ENCODE measurements at places on chromosomes 12 and 14.

DNA sequence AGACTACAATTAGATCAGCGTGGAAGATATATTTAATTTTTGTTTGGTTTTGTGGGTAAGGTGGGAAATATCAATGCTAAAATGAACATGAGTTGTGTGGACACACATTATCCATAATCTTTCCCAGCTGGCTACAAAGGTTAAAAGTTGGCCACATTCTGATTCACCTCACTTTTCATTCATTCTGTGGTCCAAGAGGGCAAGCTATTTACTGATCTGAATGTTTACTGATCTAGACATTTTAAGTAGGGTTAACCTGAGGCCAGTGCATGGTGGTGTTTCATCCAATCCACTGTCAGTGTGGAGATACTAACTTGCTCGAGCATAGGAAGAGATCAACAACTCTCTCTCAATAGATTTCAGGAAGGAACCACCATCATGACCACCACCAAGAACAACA, 71.6 kb downstream of the DCAF5 start:
- no peak for DNase-seq

DNA sequence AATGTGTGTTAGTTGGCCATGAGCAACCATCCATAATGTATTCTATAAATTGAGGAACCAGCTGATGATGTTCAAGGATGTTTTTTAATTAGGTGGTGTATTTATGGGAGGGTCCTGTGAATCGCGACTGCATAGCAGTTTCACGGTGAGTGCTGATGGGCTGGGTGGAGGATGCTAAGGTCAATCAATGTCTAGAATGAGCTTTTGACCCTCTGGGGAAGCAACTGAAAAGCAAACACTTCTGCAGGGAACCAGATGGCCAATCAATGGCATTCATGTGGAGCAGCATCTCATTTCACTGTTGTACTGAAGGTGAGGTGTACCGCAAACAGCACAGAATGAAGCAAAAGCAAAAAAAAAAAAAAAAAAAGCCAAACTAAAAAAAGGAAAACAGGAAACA, 676.1 kb upstream of the TMEM132C start:
- no peak for DNase-seq

DNA sequence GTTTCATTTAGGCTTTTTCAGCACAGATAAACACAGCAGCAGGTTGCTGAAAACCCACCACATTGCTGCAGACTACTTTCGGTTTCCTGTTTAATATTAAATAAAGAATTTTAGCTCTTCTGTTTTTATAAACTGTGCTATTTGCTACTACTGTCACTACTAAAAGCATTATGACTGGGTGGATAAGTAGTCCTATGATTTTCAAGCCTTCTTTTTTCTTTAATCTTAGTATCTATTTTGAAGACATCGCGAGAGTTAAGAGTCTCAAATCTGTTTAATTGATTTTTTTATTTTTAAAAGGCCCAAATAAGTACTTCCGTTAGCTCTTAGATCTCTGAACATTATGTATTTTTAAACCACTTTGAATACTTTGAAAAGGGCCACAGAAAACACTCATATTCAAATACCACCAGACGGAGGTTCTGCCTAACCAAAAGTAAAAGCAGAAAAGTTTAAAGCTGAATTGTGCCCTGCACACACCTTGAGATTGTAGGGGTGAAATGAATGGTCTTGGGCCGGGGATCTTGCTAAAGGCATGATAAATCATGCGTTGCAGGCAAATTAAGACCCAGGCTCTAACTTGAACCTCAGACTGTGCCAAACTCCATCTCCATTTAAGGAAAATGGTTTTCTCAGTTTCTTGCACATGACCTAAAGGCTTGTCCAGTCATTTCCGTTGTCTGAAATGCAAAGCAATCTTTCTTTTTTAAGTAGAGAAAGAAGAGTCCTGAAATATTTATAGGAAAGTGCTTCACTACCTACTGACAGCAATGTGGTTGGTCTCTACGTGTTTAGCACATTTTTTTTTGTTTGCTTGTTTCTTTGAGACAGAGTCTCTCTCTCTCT, 13.6 kb upstream of the FOXN3 start:
- DNase-seq: no peak

GRCh38 chr12:82730953-82731459, 44.3 kb downstream of the TMTC2 start:
- no peak for DNase-seq

- no peak for DNase-seq
These were observed at the start of gene ZNF219 for GRCh38 chr14:21098076-21098891. Gene ZNF219 (minus strand): TSS chr14:21098655. CDS start chr14:21093591, 5,064 bp downstream.

DNA sequence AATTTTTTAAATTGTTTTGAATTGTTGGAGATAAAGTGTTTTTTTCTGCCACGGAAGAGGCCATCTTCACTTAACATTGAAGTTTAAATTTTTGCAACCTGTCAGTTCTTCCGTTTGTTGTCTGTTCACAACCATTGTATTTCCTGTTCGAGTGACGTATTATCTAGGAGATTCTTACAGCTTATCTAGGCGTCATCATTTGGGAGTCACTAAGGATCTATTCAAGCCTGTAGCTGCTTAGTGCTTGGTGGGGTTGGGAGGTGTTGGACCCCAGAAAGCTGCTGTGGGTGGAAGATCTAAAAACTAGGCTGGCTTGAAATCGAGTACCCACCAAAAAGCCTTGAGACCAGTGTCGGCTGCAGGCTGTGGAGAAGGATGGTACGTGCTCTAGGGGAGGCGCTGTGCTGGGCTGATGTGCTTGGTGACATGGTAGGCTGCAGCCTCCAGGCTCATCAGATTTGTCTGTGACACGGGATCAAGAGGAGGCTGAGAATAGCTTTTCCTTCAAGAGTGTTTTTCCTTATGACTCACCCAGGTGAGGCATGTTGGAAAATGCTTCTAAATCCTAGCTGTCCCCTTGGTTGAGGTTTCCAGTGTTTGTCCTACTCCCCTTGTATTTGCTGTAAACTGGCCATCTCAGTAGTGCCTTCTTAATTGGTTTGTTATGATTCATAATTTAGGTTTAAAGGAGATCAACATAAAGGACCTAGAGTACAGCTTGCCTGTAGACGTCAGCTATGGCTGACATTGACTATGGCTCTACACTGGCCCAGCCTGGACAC, 57.8 kb downstream of the ATG14 start:
- no peak for DNase-seq

DNA sequence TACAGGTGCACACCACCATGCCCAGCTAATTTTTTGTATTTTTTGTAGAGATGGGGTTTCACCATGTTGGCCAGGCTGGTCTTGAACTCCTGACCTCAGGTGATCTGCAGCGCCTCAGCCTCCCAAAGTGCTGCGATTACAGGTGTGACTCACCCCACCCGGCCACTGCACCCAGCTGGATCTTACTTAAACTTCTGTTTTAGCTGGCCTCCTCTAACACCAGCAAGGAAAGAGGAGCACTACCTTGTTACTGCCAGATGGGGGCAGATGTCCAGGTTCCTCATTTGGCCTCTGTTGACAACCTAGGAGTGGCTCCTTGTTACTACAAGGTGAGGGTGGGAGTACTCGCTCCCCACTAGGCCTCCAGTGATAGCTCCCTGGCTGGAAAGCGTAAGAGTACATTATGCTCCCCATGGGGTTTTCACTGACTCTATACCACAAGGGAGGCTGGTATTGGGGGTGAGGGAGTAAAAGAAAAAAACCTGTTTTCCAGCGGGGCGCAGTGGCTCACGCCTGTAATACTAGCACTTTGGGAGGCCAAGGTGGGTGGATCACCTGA, 13.2 kb upstream of the ARF6 start:
- no peak for DNase-seq

- no peak for DNase-seq
These were observed 53.1 kb downstream of the DAD1 start for GRCh38 chr14:22535916-22536315.

DNA sequence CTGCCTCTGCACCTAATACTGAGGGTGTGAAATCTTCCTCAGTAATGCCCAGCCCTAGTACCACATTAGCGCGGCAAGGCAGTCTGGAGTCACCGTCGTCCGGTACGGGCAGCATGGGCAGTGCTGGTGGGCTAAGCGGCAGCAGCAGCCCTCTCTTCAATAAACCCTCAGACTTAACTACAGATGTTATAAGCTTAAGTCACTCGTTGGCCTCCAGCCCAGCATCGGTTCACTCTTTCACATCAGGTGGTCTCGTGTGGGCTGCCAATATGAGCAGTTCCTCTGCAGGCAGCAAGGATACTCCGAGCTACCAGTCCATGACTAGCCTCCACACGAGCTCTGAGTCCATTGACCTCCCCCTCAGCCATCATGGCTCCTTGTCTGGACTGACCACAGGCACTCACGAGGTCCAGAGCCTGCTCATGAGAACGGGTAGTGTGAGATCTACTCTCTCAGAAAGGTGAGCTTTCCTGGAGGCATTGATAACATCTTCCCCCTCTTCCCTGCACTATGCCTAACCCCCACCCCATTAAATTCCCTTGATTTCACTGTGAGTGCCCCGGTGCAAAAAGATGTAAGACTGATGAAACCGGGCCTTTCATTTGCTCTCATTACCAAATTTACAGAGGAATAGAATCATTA, 291.4 kb downstream of the NAV3 start:
- DNase-seq: no peak

- no peak for DNase-seq
These were observed 10.5 kb downstream of the PLD4 start for GRCh38 chr14:104935026-104935650.

GRCh38 chr12:18368594-18368993, 107.3 kb downstream of the PIK3C2G start:
- no peak for DNase-seq

GRCh38 chr14:20247646-20248246, 8.7 kb downstream of the OR11H4 start:
- peak; percentile 23 for DNase-seq

- no peak for DNase-seq
These were observed 1.6 kb downstream of the MARK3 start for GRCh38 chr14:103386713-103387329.

DNA sequence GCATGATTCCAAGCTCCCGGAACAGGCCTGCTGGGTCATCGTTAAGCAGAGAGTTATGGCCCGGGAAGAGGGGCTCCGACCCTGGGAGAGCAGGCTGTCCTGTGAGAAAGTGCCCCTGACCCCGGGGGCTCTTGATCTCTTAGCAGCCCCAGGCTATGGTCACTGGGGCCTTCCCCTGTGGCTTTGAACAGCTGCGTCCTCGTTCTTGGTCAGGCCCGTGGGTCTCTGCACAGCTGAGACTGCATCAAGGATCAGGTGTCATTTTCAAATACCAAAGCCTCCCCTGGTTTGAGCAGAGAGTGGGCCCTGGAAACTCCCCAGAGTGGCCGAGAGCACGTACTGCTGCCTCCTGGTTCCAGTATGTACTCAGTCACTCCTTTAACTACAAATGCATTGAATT, 114.8 kb downstream of the ESRRB start:
- DNase-seq: no peak

DNA sequence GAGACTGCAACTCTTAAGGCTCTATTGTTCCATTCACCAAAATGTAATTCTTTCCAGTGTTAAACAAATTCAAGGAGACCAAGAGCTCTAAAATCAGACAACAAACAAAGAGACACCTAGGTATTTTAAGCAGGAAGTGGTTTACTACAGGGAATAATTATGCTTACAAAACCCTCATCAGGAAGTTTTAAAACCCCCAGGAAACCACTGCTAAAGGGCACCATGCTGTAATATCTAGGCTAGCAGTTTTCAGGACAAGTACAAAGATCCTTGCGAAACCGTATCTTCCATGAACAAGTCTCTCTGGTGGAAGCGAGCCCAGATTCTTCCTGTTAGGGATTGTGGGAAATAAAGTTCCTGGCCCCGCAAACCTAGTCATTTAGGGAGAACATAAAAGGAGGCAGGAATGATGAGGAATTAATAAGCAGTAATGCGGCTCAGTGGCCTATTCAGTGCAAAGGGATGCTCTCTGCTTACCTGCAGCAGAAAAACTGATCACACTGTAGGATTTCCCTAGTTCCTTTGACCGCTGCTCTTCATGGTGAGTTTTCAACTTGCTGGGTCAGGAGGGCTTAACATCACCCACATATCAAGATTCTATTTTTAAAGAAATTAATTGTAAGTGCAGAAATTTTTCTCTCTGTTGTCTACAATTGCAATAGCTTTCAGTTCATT, 42.8 kb downstream of the ACSM4 start:
- no peak for DNase-seq

DNA sequence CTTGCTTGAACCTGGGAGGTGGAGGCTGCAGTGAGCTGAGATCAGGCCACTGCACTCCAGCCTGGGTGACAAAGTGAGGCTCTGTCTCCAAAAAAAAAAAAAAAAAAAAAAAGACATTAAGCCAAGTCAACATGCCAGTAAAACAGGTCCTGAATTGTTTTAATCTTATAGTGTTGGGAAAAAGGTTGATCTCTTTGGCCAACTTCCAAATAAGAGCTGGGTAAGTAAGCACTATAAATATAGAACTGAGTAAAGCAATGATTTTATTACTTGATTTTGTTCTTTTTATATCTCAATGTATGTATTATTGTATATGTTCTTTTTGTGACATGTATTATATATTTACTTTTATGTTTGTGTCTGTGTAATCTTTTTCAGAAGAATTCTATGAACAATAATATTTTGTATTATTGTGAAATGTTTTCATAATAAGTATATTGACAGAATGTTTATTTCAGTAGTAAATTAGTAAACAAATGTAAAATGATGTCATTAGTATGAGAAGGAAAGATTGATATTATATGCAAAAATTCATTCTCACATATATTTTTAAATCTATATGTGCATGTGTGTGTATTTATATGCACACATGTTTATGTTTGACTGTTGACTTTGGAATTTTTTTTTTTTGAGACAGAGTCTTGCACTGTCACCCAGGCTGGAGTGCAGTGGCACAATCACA, 9.6 kb upstream of the AKAP6 start:
- no peak for DNase-seq
